Left renal pelvis (tissue), 4 donors: ENCODE measurements at places on chromosomes 2 and 18. TPM values are rescaled to one million over a fixed set of nuclear protein-coding genes. Genes with fewer than 3 reads are reported as not detected.

B3GNT7 gene
- 4.0 TPM for polyA plus RNA-seq

FAP gene
- 15.4 TPM for polyA plus RNA-seq

TTC39C gene
- polyA plus RNA-seq = 8.4 TPM

AQP12B gene
- 0.29 TPM for polyA plus RNA-seq

GYPC gene
- polyA plus RNA-seq = 108 TPM

CFC1B gene
- not detected for polyA plus RNA-seq

CHRND gene
- 0.62 TPM for polyA plus RNA-seq

ARHGAP15 gene
- 3.4 TPM for polyA plus RNA-seq

DNA sequence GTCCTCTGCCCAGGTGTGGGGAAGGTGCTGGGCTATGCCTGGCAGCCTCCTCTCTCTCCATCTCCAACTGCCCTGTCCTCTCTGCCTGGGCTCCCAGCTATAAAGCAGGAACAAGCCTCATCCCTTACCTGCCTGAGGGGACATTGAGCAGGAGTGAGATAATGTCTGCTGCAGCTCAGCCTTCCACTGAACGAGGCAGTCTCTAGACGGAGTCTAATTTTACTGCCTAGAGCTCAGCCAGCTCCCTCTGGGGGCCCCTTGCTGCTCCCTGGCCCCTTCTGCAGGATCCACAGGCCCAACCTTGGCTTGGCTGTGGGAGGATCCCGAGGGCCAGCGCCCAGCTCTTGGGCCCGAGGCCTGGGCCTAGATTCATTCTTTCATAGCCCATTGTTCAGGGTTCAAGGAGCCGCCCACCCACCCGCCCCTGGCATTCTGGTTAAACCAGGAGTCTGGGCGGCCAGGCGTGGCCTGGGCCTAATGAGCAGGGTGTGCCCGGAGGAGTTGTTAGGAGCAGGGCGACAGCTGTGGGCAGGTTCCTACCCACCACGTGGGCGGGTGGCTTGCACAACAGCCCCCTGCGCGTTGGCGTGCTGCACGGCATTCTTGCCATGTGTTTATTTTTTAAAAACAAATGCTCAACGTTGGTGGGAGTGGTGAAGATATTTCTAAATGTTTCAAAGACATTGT is 44.6 kb downstream of the FOSL2 start:
- DNase-seq = no peak

GRCh38 chr2:96877042-96877451 is 7.2 kb upstream of the SEMA4C start:
- no peak for DNase-seq

DNA sequence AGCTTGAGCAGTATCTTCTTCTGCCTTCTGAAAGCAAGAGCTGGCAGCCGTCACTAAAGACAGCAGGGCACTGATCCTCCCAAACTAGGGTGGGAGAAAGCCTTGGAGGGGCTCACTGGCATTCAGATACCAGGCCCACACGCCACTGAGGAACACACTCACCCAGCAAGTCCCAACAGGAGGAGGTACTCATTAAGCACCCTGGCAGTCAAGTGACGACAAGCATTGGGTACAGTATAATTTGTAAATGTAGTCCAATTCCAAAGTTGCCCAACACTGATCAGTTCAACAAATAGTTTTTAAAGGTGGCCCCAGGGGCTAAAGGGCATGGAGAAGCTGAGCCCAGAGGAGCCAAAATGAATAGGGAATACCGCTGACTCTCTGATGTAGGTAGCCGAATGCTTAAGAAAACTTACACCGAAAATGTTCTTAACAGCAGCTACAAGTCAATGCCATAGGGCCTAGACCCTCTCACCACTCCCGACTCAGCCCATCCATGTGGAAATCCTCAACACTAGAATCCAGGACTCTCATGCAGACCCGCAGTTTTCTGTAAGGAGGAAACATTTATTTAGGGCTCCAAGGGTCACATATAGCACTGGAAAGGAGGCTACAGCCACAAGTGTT is 9.9 kb downstream of the LIMS2 start:
- DNase-seq = no peak

DNA sequence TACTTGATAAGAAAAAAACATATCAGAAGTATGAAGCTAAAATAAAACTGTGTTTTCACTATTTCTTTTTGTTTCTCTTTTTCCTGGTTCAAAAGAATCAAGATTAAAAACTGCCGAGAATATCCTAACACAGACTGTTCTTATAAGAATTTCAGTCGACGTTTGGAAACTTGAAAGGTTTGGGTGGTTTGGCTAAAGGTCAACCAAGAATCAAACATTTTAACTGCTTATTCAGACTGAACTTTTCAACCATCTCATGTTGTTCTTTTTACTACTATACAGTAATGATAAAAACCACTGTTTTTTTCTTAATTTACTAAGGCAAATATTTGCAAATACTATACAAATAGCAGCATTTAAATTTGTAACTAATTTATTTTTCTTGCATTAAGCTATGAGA is 308.5 kb upstream of the TFPI start:
- DNase-seq = no peak

DNA sequence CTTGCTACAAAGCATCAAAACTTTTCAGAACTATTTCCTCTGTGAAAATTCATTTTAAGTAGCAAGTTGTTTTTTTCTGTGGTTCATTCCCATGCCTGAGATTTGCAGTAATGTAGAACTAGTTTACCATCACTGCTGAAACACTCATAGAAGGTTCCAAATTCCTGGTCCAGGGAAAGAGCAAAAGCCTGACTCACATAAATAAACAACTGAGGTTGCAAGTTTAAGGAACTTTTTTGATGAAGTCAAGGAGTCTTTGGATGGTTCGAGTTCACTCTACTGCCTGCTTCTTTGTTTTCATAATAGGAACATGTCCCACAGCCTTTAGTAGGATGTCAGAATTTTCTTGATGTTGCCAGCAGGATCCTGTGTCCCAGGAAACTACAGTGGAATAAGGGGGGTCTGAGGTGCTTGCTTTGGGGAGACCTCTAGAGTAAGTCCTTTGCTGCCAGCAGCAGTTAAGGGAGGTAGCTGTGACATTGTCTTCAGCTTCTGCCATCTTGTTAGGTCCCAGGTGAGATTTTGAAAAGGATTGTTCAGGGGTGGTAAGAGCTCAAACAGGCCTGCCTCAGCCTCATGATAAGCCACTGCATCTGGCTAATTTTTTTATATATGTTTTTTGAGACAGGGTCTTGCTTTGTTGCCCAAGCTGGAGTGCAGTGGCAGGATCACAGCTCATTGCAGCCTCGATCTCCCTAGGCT is 43.9 kb downstream of the ACSL3 start:
- no peak for DNase-seq

- no peak for DNase-seq
Measured at GRCh38 chr2:3377279-3377611, 373 bp downstream of the EIPR1 start.

- no peak for DNase-seq
Measured at GRCh38 chr2:149735237-149735958, 147.8 kb upstream of the MMADHC start.

DNA sequence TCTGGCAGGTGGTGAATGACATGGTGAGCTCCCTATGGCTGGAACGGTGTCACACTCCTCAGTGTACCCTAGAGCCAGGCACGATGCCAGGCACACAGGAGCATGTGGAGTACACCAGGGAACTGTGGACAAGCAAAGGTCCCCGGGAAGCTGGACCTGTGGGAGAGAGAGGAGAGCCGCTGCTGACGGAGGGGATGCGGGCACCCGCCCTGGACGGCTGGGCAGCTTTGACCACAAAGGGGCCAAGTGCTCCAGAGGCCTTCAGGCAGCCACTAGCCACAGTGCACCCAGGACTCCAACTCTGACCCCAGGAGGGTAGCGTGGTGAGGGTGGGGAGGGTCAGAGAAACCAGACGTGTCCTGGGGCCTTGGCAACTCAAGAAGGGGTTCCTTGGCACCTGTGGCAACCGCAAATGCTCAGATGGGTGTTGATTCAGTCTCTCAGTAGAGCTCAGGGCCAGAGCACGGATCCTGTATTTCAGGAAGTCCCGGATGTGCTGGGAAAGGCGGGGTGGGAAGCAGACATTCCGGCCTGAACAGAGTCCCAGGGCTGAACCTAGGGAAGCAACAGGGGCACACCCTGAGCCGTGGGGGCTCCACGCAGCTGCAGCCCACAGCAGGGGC is 2.3 kb upstream of the MAB21L4 start:
- no peak for DNase-seq

GRCh38 chr2:216516730-216517350 is 18.2 kb downstream of the RPL37A start:
- DNase-seq = no peak

DNA sequence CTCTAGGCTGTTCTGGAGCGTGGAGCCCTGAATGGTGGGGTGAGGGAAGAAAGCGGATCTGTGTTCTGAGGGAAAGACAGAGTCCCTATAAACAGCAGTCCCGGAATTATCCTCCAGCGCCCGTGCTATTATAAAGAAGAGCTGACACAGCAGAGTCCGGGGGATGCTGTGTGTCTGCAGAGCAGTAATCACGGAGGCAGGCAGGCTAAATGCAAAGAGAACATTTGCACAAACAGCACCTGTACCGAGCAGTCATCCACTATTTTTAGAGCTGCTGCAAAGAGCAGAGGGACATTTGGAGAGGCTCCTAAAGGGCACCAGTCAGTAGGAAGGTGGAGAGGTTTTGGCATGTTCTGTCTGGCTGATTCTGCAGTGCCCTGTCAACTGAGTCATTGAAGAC is 293.8 kb upstream of the SLC14A2 start:
- no peak for DNase-seq

- no peak for DNase-seq
Measured at GRCh38 chr2:73007991-73008765, 63.3 kb downstream of the SFXN5 start.

DNA sequence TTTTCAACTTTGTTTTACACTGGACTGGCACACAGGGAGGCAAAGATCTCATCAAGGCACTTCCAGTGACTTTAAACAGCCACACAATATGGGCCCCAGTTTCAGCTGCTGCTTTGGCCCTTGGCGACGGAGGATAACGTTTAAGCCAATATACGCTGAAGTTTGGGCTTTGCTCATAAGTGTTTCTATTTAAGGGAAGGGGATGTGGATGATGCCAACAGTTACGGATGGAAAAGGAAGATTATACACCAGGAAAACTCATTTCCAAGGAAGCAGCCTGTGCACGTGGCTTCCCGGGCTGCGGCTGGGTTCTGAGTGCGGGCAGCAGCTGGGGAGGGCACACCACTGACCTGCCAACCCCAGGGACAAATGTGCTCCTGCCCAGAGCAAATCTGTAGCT is 151.1 kb downstream of the SH3BP4 start:
- DNase-seq = no peak

DNA sequence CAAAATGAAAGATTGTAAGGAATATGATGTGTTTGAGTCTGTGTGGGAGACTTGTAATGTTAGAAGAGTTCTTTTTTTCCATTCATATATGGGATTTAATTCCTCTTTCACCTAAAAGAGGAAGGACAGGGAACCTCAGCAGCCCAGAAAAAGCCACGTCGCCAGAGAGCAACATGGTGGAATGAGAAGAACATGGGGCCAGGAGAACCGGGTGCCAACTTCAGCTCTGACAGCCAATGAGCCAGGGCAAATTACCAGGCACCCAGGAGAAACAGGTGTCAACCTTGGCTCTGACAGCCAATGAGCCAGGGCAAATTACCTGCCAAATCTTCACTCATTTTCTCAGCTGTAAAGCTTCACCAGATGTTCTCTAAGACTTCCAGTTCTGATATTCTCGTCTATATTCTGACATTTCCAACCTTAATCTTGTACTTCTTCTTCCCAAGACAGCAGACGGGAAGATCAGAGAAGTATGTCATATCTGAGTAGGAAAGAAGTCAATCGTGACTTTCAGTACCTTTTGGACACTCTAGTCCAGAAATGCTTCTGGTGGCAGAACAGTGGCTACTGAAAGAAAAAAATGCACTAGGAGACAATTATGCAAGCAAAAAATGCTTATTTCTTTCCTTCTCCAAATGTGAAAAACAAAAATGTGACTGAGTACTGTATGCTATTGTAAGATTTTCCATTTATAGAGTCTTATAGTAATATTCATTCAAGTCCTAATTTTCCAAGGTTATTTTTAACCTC is 79.2 kb upstream of the COL5A2 start:
- DNase-seq = no peak

GRCh38 chr2:62826953-62827675 is 121.6 kb downstream of the EHBP1 start:
- DNase-seq = no peak

- DNase-seq = no peak
Measured at GRCh38 chr2:126222278-126222677, 433.7 kb upstream of the GYPC start.

- no peak for DNase-seq
Measured at GRCh38 chr2:28590496-28591301, 94.8 kb downstream of the PLB1 start.

- no peak for DNase-seq
Measured at GRCh38 chr2:188497726-188498125, 206.1 kb downstream of the GULP1 start.

GRCh38 chr2:157746234-157746950 is 117.7 kb upstream of the ACVR1C start:
- no peak for DNase-seq

- DNase-seq = no peak
Measured at GRCh38 chr18:35049111-35050027, 8.2 kb downstream of the MAPRE2 start.

DNA sequence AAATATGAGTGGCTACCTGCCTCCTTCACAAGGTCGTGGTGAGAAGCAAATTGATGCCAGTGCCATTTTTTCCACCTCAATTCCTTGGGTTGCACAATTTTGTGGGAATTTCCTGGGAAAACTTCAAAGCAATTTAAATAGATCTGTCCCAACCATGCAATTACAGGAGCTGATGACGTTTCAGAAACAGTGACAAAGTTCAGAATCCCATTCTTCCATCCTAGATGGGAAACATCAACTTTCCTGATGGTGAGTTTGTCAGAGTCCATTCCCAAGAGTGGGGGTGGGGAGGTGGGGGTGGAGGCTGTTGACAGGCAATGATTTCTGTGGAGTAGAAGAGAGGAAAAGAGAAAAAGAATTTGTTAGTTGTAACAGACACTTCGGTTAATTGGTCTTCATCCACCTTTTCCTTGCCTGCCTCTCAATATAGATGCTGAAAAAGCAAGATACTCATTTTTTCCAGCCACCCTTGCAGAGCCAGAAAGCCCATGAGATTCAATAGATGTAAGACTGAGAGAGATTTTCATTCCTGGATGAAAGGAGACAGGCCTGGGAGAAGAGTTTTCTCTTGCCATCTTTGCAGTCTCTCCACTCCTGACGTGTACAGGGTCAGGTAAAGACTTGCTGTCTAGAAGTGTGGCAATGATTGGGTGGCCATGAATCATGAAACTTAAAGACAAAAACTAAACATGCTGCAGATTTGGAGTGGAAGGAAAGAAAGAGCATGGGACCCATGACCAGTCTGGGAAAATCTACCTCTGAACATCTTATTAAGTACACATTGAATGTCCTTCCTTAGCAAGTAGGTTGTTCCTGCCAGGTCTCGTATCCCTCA is 47.3 kb downstream of the SOCS6 start:
- DNase-seq = no peak

- no peak for DNase-seq
Measured at GRCh38 chr2:133138693-133139092, 429.6 kb downstream of the NCKAP5 start.
